ENCODE measurements at places on chromosomes 2 and 18.
A peak's percentile ranks its signal among the peaks of the same experiment; 100 is the strongest.

DNA sequence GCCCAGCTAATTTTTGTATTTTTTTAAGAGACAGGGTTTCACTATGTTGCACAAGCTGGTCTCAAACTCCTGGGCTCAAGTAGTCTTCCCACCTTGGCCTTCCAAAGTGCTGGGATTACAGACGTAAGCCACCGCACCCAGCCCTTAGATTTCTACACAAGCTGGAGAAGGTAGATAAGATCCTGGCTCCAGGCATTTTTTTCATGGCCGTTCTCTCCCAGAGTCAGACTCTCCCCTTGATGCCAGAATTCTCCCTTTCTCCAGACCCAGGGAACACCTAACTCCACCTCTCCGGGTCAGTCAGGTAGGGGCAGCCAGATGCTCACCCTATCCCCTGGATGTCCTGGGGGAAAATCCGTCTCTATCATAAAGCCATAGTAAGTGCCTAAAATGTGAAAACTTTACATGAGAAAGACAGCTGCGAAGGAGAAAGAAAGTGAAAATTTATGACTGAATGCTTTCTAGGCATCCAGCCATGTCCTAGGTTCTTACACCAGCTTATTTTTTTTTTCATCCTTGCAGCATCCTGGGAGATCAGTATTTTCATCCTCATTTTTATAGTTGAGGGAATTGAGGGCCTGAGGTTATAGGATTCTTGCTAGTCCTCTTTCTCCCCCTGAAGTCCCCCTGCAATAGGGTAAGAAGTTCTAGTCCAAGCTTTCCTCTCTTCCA, 16.3 kb downstream of the SIX3 start:
- DNase-seq, result no peak

- no peak for DNase-seq
Observed at GRCh38 chr2:72144274-72144631, 3.4 kb downstream of the CYP26B1 start.

DNA sequence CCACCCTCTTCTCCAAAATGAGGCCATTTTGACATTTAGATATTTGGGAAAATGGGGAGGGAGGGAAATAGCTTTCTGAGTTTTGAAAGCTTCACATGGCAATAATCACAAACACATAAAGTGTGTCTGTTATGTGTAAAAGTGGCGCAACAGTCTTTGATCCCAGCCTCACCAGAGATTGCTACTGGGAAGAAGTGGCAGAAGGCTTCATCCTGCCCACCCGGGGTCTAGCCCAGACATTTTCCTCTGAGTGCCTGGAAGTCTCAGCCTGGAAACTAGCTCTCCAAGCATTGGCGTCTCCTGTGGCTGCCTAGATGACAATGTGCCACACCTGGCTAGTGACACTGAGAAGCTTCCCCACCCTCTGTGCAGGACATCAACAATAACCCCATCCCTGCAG, 1.7 kb upstream of the LBH start:
- DNase-seq, result no peak

GRCh38 chr2:152022090-152022489, 76.8 kb downstream of the CACNB4 start:
- no peak for DNase-seq

DNA sequence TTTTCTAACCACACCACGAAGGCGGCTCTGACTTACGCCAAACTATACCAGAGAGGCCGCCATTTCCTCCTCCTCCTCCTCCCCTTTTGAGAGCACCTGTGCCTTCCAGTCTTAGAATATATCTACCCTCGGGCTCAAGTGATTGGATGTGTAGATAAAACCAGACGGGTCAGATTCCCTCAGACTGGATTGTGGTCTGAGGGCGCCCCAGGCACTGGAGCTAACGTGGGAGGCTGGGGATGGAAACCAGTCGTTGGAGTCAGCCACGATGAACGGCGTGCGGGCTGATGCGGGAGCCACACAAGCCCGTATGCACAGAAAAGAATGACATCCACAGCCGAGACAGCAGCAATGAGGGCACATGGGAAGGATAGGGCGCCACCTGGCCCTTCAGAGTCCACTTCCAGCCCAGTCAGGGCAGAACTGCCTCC, 12.3 kb upstream of the ODC1 start:
- DNase-seq, result no peak

DNA sequence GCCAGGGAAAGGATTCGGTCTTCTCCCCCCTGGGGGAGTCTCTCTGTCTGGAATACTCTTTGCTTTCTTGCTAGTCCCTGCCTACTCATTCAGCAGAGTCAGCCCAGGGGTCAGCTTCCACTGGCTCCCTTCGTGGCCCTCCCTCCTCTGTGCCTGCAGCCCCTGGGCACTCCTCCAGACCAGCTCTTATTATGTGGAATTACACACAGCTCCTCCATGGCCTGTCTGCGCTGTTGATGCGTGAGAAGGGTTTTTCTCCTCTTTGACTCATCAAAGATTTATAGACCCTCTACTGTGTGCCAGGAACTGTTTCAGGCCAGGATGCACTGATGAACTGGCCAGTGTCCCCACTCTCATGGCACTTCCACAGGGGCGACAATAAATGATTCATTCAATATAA, 44.4 kb downstream of the ST8SIA5 start:
- DNase-seq, result no peak

GRCh38 chr2:37378411-37378810, 34.0 kb downstream of the QPCT start:
- DNase-seq, result no peak

DNA sequence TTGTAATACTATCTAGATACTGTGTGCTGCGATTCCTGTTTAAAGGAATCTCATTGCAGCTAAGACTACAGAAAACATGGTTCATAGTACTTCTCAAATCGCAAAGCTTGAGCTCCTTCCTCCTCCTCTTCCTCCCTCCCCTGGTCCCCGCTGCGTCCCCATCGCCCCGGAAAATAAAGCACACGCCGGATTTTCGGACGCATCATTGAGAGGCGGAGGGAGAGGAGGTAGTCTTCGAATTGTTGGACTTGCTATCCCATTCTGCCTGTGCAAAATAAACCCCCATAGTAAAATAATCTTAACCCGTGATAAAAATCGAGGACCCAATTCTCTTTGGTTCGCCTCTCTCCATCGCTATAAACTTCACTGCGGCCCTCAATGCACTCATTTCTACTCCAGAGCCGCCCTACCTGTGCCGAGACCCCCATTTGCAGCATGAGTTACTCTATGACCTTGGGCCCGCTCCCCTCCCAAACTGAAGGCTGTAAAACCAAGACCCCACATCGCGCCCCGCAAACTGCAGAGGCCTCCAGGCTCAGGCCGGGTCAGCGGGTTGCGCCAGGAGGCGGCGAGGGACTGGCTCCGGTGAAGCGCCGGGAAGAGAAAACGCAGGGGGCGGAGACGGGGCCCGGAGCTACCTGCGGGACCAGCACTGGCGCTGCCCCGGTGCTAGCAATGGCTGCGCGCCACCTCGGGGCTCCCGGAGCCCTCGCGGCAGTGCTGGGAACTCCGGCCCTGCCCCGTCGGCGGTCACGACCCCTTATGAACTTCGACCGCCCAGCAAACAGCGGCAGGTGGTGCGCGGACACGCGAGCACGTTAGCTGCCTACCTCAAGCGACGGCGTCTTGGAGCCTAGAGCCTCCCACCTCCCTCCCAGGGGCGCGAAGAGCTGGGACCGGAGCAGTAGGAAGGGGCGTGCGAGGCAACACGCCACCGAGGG, 649 bp downstream of the ESCO1 start:
- no peak for DNase-seq

DNA sequence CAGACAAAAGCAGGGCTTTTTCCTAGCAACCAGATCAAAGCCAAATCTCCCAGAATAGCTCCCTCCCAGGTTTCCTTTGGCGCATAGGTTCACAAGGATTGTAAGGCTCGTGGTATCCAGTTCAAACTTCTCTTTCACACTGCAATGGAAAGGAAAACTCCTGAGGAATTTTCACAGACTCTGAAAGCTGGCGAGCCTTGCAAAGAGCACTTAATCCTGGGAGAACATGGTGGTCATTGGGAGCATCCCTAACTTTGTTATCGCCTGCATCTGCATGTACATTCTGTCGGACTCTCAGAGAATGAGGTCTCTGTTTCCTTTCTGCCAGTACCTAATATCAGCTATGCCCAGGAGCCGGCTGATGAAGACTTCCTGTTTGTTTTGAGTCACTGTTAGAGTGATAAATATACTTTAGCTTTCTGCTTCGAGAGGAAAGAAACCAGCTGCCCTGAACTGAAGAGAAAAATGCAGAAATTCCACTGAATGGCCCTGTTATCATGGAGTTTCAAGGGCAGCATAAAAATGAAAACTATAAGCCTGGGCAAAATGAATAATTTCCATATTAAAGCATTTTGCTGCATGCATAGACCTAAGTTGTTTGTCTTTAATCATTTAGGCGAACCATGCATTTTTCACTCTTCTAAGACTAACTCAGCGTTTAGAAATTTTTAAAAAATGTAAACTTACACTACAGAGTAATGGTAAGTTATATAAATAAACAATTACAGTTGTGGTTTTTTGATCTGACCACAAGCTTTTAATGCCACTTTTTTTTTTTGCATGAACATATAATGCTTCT, 76.4 kb upstream of the ZEB2 start:
- DNase-seq, result no peak

- DNase-seq, result peak; percentile 51
Observed at GRCh38 chr2:237512774-237513466, 25.9 kb downstream of the MLPH start.

DNA sequence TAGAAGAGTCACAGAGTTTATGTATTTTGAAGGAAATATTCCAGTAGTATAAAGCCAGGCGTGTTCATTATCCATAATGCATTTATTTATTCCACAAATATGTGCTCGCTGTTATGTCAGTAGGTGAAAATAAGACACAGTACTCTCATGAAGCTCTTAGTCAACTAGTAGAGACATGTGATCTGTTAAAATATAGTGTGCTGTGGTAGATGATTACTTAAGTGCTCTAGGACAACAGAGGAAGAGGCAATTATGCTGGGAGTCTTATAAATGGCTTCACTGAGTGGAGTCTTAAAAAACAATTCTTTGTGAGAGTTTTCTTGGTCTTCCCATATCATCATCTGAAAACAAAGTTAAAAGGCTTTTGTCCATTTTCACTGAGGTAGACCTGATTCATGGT, 457.3 kb downstream of the XIRP2 start:
- DNase-seq, result no peak

DNA sequence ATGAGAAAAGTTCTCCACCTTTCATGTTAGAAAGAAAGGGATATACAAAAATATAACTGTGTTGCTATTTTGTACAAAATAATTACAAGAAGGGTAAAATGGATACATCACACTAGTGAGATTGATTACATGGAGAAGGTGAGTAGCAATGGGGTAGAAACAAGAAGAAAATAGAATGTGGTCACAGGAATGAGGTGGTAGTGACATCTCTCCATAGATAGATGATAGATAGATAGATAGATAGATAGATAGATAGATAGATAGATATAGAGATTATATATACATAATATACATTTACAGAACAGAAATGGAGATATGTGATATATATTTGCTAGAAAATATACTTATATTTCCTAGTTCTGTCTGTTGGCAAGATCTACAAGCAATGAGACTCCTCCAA, 95.3 kb upstream of the RGPD4 start:
- DNase-seq, result no peak

DNA sequence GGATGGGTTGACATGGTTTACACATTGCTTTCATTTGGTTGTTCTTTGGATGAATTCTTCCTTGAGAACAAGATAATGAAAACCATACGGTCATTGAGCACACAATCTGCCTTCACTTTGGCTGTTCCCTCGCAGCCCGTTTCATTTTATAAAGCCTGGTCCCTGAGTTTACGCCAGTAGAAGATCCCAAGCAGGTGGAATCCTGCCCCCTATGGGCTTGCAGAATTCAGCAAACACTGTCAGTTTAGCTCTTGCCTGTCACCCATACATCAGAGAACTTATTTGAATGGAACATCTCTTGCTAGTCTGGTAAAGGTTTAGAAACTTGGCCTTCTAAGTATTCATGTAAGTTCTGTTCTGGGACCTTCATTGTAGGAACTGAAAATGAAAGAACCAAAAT, 666.4 kb upstream of the ZEB2 start:
- no peak for DNase-seq

- DNase-seq, result no peak
Observed at GRCh38 chr2:47996808-47997207, 90.5 kb upstream of the FBXO11 start.

GRCh38 chr2:40106061-40106460, 327.0 kb upstream of the THUMPD2 start:
- no peak for DNase-seq

DNA sequence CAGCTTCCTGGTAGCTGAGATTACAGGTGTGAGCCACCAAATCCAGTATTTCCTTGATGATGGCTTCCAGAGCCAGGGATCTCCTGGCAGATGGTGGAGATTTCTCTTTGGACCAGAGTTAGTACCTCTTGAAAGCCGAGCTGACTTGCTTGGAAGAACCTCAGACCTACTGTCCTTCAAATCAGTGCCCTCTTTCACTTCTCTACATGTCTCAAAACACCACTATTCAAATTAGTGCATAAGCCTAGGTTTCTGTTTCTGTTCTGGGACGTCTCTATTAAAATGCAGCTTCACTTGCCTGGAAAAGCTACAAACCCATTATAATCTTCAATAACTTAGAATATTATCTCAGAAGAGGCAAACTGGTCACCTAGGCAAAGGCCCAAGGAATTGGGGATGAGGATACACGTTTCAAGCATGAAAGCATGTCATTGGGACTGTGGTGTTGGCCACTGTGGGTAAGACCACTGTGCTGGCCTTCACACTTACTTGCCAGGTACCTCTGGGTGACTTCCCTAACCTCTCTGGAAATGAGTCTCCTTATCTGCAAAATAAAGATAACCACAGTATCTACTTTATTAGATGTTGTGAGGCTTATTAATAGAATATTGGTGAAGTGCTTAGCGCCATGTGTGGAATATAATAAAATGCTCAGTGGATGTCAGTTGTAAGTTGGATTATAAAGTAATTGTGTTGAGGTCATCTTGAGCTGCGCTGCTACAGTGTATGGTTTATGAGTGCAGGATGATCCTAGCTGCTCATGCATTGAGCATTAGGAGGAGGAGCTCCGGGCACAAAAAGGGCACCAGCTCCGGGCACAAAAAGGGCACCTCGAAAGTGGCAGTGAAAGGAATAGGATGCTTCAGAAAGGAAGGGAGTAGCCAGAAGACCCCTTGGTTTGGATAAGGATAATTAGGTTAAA, 84.5 kb downstream of the DOCK10 start:
- DNase-seq, result no peak

- no peak for DNase-seq
Observed at GRCh38 chr18:47215554-47216138, 35.8 kb downstream of the SKOR2 start.

GRCh38 chr2:28350196-28350595, 42.5 kb upstream of the FOSL2 start:
- no peak for DNase-seq

All from stimulated activated CD4-positive, alpha-beta T cell treated with anti-CD3 and anti-CD28 coated beads, TNF-alpha, amount 100 ng/mL, for 1 hour (primary cell).